Right ventricle myocardium superior (tissue), 1 donor: ENCODE measurements at places on chromosomes 7 and 10.

DNA sequence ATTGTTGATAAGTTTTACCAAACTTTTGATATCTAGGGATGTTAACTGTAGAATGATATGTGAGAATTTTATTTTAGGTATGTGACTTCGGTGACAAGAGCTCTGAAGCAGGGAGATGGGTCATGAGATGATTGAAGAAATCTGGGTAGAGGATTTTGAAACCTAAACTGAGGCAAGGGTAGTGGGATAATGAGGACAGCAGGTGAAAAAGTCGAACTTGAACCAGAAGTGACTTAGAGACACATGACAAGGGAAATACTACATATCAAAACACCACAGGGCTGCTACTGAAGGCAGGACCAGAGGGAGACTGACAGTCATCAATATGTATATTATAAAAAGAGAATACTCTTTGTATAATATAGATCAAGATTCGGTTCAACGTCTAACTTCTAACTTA lies 113.2 kb downstream of the WDFY4 start:
- no peak for DNase-seq

GRCh38 chr10:23917251-23917840 lies 291.6 kb upstream of the KIAA1217 start:
- DNase-seq = no peak

DNA sequence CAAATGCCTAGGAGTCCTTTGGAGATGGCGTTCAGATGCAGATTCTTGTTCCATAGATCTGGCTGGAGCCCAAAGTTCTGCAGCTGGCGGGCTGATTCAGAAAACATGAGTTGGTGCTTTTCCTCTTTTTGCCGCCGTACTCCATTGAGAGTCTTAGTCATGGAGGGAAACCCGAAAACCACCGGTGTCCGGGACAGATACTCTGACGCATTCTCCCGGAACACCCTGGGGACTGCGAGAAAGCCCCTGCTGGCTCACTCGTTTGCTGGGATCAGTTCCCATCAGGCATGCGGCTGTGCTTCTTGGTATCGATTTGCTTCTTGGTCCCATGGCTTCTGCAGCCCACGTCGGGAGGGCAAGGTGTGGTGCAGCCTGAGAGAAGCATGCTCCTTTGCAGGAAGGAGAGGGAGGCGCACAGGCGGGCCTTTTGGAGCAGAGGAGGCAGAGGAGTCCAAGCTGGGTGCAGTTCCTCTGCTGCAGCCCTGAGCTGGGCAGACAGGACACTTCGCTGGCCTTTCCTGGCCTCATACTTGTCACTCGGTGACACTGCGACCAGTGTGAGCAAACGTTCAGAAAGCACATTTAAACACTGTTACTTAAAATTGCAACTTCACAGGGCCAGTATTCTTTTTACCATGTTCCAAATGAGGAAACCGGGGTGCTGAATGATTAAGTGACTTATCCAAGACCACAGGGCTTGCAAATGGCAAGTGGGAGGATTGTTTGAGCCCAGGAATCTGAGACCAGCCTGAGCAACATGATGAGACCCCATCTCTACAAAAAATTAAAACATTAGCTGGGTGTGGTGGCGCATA lies 30.6 kb upstream of the PFKFB3 start:
- DNase-seq = peak; percentile 73

GRCh38 chr7:92682903-92683539 lies 92.8 kb upstream of the FAM133B start:
- no peak for DNase-seq
